ENCODE measurements at places on chromosomes 2 and 18.

- no peaks in the 10 kb centered on the region for H3K27me3 ChIP-seq
- DNase-seq = no peak
These were observed 106.1 kb downstream of the IRS1 start for GRCh38 chr2:226693521-226693920.

DNA sequence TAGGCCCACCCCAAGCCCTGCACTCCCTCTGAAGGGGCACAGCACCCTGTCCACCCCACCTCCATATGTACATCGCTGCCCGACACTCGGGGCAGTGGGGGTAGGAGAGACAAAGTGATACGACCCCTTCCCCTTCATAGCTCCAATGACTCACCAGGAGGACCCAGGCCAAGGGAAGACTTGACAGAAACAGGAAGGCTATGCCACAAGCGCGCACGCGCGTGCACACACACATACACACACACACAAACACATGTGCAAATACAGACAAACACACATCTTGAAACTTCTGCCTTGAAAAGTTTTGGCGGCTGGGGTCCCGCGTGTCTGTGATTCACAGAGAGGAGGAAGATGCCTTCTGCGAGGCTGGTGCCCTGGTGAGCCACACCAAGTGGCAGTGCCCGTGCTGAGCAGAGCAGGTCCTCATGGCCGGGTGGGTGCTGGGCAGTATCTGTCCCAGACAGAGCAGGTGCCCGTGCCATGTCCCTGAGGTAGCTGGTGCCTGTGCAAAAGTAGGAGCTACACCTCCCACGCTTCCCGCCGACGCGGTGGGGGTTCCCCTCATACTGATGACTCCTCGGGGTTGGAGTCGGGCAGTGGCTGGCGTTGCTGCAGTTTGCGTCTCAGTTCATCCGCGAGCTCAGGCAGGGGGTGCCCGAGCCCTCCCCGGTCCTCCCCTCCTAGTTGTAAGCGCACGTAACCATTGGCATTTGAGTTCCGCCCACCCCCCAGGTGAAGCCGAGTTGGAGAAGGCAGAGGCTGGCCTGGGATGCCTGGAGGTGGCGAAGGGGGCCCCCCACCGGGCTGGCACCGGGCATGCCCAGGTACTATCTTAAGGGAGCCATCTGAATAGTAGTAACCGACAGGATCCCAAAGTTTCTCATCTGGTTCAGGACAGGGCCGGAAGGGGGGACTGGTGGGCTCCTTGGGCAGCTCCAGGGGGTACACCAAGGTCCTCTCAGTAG lies 2.5 kb upstream of the ANKRD39 start:
- H3K27ac ChIP-seq = peak overlapping the region; percentile 87
- DNase-seq = peak; percentile 37
- peaks cover 54% of the 10 kb centered on the region for H3K36me3 ChIP-seq
- no peaks in the 10 kb centered on the region for H3K27me3 ChIP-seq
- no peak overlapping the region for H3K4me3 ChIP-seq

DNA sequence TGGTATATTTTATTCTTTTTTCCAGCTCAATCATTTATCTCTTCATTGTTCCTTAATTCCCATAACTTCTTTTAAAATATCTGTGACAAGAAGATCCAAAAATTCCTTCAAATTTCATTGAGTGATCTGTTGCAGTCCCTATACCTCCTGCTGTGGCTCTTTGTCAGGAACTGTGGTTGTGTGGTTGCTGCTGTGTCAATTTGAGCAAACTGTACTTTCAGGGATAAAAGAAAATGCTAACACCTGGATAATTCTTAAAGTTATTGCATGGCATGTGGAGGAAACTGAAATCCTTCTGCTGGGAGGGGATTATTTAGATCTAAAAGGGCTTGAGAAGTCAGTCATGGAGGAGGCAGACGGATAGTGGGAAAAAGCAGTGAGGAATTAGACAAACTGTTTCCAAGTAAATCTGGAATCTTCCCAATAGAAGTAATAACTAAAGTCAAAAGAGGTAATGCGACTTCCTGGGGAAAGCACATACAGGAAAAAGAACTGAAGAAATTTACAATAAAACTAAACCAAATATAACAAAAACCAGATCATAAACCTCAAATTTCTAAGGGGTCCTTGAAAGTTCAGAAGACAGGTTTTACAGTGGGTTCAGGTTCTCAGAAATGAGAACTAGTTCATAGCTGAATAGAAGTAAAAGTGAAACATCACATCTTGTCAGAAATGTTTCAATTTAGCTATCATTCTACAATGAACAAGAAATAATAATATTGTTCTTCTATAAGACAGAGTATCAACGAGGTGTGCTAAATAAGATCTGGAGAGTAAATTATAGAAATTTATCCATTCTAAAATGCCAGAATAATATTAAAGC lies 33.5 kb upstream of the CD226 start:
- H3K4me3 ChIP-seq = no peak overlapping the region
- H3K27me3 ChIP-seq = no peaks in the 10 kb centered on the region

- H3K27me3 ChIP-seq = no peaks in the 10 kb centered on the region
- DNase-seq = no peak
- H3K36me3 ChIP-seq = no peaks in the 10 kb centered on the region
- no peak overlapping the region for H3K4me3 ChIP-seq
- H3K27ac ChIP-seq = no peak overlapping the region
These were observed 67.9 kb downstream of the HNRNPLL start for GRCh38 chr2:38534746-38535403.

DNA sequence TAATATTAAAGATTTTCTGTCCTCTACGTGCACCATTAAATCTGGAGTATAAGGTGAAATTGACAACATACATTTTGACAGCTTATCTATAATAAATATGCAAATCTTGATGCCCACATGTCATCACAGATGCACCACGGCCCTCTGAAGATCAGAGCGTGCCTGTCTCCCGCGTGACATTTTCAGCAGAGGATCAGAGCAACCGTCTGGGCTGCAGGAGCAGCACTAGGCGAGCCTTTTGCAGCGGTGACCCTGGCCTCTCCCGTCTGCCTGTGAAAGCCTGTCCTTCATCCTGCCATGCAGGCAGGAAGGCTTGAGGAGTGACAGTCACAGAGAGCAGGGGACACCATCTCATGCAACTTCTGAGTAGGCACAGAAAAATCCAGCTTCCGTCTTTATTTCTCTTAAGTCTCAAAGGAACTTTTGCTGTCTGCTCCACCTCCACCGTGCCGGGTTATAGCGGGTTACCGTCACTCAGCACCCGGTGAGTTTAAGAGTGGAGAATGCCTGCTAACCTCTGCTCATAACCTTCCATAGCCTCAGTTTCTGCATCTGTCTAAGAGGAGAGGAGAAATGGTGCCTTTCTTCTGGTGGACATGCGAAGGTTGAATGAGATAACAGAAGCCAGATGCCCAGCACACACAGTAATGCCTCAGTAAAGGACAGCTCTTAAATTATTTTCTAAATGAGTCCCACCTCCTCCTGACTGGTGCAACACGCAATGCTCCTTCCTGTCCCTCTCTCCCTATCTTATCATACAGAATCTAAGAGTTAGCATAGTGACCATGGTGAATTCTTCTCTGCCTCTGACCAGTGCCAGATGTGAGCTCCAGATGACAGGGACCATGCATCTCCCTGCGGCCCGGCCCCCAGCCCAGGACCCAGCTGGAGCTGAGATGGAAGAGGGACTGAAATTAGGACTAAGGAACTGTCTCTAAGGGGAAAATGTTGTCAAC lies 43.8 kb downstream of the CELF4 start:
- H3K36me3 ChIP-seq = no peaks in the 10 kb centered on the region
- peaks cover 12% of the 10 kb centered on the region for H3K4me1 ChIP-seq
- H3K4me3 ChIP-seq = no peak overlapping the region

GRCh38 chr2:11457935-11458334 lies 8.0 kb downstream of the E2F6 start:
- no peak overlapping the region for H3K27ac ChIP-seq
- peaks cover 55% of the 10 kb centered on the region for H3K4me1 ChIP-seq
- H3K4me3 ChIP-seq = no peak overlapping the region
- H3K36me3 ChIP-seq = peaks cover 32% of the 10 kb centered on the region

DNA sequence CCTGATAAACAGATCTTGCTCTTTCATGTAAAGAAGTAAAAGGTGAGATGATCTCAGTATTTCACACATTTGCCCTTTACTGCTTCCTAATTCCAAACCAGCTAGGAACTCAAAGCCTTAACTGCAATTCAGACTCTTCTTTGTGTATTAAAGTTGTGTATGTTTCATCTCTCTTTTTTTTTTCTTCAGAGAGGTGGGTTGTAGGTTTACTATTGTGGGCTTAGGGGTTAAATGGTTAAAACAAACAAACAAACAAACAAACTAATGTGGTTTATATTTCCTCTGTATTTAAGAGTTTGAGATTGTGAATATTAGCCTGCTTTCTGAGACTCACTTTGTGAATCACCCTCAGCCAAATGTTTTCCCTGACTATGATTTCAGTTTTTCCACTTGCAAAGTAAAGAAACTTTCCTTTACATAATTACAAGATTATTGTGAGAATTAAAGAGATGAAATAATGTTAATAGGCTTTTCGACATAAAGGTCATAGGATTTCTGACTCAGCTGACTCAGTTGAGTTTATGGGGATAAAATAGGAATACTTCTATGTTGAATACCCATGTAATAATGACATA lies 2.8 kb downstream of the GULP1 start:
- peak; percentile 9 for DNase-seq
- no peaks in the 10 kb centered on the region for H3K4me1 ChIP-seq
- H3K4me3 ChIP-seq = peak overlapping the region; percentile 55
- peak overlapping the region; percentile 97 for H3K27ac ChIP-seq
- no peaks in the 10 kb centered on the region for H3K27me3 ChIP-seq
- H3K36me3 ChIP-seq = no peaks in the 10 kb centered on the region

Data from stomach (tissue), 19 donors.